ENCODE measurements at places on chromosomes 11 and 22.
A peak's percentile ranks its signal among the peaks of the same experiment; 100 is the strongest.

- DNase-seq, result peak; percentile 74
Measured at GRCh38 chr11:123381817-123382554, 48.1 kb upstream of the GRAMD1B start.

DNA sequence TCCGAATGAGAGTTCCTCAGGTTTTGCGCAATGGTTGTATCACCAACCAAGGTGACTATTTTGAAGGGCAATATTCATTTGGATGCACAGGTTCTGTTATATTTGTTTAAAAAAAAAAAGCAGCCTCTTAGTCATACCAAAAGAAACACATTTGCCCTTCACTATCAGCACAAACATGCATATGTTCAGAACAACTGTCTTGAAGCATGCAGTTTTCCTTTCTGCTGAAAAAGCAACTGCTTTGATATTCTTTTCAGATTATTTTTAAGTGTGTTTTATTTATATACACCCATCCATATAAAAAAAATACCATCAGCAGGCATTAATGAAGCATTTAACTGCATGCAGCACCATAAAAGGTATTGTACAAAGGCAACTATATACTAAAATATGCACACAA lies 67.8 kb downstream of the RBFOX2 start:
- DNase-seq, result no peak

DNA sequence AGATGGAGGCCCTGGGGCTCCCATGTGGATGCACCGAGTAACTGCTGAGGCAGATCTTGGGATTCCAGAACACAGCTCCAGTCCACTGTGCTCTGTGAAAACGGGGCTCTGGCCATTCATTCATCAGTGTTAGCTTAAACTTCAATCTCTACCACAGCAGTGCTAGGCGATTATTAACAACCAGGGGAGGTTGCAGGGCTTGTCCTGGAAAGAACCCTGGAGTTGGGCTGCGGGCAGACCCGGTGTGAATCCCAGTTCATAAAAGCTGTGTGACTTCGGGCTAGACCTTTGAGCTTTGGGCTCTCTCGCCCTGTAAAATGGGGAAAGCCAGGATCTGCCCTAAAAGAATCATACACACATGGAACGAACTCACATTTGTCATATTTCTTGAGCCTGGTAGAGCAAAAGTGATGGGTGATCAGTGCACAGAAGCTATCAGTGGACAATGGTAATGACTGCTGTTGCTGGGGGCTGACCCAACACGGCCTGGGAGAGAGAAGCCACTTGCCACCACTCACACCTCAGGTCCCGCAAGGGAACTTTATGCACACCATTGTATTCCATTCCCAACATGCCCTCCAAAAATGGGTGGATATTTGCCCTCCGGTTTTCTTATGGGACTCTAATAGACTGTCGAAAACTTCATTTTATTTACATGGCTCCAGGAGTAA lies 15.6 kb upstream of the CRYBB3 start:
- DNase-seq, result no peak

GRCh38 chr11:46277622-46278386 lies at the start of gene CREB3L1:
CREB3L1 (plus strand) TSS chr11:46277662; CDS start chr11:46278112, 450 bp downstream.
- DNase-seq, result no peak

- DNase-seq, result peak; percentile 67
Measured at GRCh38 chr22:36277482-36278291, 24.8 kb downstream of the APOL1 start.

DNA sequence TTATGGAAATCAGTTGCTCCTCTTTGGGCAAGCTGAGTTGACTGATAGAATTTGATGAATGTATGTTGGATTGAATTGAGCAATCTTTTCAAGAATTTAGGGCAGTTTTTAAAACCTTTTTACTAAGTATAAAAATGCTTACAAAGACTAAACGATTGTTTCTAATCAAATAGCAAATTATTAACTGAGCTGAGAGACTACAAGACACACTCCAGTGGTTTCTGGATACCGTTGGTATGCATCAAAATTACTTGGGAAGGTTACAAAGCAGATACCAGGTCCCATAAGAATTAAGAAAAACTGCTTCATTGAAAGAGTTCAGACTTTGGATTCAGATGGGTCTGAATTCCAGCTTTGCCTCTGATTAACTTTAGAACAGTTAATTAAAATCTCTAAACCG lies 721.4 kb downstream of the FAM181B start:
- no peak for DNase-seq

DNA sequence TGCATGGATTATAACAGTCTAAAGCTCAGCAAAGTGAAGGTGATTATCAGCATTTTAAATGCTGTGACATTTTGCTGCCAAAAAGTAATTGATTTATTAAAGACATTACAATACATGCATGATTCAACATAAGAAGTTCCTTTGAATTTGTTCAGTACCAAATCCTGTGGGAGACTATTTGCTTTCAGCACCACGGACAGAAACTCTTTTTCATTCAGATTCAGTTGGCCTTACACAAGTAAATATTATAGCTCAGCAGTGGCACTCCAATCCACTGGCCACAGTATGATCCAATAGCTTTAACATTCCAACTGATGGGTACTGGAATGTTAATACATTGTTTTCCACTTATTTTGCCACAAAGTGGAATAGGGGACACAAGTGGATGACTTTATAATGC lies 806.7 kb downstream of the NTM start:
- no peak for DNase-seq

GRCh38 chr11:15206791-15207190 lies 92.1 kb downstream of the INSC start:
- DNase-seq, result no peak

Measured in activated T-cell treated with anti-CD3 and anti-CD28 coated beads, Interleukin-2, amount 50 U/mL, for 72 hours (primary cell).